ENCODE measurements at places on chromosomes 12 and 14.

DNA sequence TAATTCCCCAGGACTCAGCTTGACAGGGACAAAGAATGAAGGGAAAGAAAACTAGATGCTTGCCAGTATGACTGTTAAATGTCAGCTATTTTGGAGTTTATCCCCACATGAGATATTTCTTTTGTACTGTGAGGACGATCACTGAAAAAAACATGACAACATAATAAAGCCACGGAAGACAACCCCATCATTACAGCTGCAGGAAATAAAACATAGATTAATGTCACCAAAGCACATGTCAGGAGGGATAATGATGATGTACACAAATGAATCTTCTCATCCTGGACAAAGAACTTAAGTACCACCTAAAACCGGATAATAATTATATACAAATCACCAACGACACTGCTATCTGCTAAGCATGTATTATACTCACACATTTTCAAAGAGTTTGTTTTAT lies 84.6 kb upstream of the GRIP1 start:
- peaks cover 5% of the 10 kb centered on the region for H3K27me3 ChIP-seq

DNA sequence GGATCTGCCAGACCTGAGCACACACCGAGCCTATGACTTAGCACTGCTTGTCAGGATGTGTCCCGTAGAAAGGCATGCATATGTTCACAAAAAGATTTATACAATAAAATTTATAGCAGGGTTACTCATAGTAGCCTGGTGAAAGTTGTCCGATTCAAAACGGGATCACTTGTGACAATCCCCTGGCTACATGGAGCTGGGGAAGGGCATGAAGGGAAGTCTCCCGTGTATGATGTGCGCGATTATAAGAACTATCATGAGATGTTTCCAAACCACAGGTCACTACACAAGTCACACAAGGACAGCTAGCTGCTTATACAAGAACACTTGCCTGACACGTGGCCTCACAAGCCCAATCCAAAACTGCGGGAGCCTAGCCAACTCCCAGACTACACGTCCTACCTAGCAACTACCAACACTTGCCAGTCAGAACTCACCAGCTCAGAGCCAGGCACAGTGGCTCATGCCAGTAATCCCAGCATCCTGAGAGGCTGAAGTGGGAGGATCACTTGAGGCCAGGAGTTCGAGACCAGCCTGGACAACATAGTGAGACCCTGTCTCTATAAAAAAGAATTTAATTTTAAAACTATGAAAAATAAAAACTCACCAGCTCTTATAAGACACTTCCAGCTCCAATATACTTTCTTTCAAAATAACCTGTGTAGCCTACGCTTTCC lies 7.5 kb upstream of the CDCA4 start:
- DNase-seq, result no peak
- H3K27ac ChIP-seq, result no peak overlapping the region
- H3K27me3 ChIP-seq, result peaks cover 67% of the 10 kb centered on the region
- peaks cover 7% of the 10 kb centered on the region for H3K4me1 ChIP-seq
- H3K4me3 ChIP-seq, result no peak overlapping the region

DNA sequence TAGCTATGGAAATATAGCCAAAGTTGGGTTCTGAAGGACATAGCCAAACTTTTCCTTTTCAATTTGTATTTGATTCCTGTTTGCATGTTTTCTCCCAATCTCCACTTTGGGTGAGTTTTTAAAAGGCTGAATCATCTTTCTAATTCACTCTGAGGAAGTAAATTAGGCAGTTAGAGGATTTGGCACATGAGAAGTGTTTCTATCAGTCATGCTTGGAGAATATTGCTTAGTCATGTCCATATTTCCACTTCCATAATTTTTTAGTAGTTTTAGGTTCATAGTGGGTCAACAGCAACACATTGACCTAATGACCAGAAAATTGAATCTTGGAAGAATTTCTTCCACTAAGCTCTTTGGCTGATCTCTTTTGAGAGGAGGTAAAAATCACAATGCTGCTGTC lies 21.8 kb downstream of the IRAK3 start:
- H3K4me3 ChIP-seq, result no peak overlapping the region
- peaks cover 9% of the 10 kb centered on the region for H3K4me1 ChIP-seq
- DNase-seq, result no peak
- peaks cover 4% of the 10 kb centered on the region for H3K27me3 ChIP-seq
- no peak overlapping the region for H3K27ac ChIP-seq
- peaks cover 9% of the 10 kb centered on the region for H3K36me3 ChIP-seq

DNA sequence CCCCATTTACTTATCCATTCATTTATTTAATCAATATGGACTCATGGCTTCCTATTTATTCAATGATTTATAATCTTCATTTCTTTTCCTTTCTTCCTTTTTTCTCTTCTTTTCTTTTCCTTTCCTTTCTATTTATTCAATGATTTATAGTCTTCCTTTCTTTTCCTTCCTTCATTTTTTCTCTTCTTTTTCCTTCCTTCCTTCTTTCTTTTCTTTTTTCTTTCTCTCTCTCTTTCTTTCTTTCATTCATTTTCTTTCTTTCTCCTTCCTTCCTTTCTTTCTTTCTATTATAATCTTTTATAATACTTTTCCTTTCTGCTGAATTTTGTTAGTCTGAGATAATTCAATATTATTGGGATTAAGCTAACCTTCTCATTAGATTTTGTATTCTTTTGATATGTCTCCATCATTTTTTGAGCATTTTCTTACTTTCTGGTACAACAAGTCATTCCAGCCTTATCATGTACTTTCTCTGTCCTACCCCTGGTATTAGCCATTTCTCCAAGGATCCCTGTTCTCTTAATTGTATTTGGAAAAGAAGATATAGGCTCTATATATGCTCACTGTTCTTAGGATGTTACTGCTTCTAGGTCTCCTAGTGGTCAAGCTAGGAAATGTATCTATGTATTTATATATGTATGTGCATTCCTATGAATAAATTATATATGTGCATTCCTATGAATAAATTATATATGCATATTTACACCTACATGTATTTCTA lies 12.1 kb downstream of the LACRT start:
- H3K27me3 ChIP-seq, result peaks cover 55% of the 10 kb centered on the region
- H3K4me1 ChIP-seq, result peaks cover 5% of the 10 kb centered on the region
- no peak overlapping the region for H3K4me3 ChIP-seq
- H3K27ac ChIP-seq, result no peak overlapping the region

GRCh38 chr12:42729535-42729900 lies 140.0 kb upstream of the PRICKLE1 start:
- H3K36me3 ChIP-seq, result peaks cover 21% of the 10 kb centered on the region
- DNase-seq, result no peak
- H3K27me3 ChIP-seq, result no peaks in the 10 kb centered on the region
- no peak overlapping the region for H3K4me3 ChIP-seq

All from nephron progenitor cell (in vitro differentiated cells).